ENCODE measurements at places on chromosomes 4 and X.

- DNase-seq: no peak
Observed at GRCh38 chrX:21610168-21610567, 48.0 kb downstream of the KLHL34 start.

- DNase-seq: no peak
Observed at GRCh38 chrX:53939127-53939526, 105.1 kb downstream of the PHF8 start.

GRCh38 chr4:117376692-117377091, 291.3 kb upstream of the TRAM1L1 start:
- DNase-seq: no peak

GRCh38 chrX:15877380-15877779, 22.8 kb upstream of the AP1S2 start:
- DNase-seq: no peak

GRCh38 chr4:2836391-2836859, 7.2 kb upstream of the ADD1 start:
- no peak for DNase-seq

DNA sequence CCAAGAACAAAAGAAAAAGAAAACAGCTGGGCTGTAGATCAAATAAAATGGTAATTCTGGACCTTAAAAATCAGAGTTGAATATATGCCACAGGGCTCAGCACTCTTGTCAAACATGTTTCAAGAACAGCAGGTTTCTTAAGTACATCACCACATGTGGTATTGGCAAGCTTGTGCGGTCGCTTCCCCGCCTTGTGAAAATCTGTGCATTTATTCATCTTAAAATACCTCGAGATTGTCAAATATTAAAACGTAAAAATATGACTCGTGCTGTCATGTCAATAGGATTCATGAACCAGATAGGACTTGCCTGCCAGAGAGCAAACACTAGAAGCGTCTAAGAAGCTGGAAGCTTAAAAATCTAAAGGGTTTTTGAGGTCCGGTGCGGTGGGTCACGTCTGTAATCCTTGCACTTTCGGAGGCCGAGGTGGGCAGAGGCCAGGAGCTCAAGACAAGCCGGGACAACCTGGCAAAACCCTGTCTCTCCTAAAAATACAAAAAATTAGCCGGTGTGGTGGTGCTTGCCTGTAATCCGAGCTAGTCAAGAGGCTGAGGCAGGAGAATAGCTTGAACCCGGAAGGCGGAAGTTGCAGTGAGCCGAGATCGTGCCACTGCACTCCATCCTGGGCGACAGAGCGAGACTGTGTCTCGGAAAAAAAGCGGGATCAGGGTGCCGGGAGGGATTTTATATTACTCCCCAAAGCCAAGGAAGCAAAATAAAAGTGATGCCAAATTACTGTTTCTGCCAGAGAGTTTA, 40.2 kb upstream of the TMEM154 start:
- DNase-seq: no peak

DNA sequence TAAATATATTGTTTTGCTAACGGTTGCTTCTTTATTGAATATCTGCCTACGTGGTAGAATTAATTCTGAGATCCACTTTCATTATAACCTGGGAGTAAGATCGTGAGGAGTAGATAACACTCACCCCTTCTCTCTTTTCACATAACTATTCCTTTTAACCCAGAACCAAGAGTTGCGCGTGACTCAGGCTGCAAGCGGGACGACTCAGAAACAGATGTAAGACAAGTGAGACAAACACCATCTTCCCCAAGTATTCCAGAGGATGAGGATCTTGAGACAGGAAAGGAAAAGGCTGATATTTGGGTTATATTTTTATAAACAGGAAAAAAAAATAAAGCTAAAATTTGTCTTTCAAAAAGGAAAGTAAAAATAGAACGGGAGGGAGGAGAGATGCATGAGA, 318.8 kb upstream of the NOCT start:
- DNase-seq: no peak

GRCh38 chr4:79917246-79917645, 155.8 kb downstream of the ANTXR2 start:
- no peak for DNase-seq

- DNase-seq: no peak
Observed at GRCh38 chr4:38182334-38182998, 222.3 kb downstream of the PTTG2 start.

DNA sequence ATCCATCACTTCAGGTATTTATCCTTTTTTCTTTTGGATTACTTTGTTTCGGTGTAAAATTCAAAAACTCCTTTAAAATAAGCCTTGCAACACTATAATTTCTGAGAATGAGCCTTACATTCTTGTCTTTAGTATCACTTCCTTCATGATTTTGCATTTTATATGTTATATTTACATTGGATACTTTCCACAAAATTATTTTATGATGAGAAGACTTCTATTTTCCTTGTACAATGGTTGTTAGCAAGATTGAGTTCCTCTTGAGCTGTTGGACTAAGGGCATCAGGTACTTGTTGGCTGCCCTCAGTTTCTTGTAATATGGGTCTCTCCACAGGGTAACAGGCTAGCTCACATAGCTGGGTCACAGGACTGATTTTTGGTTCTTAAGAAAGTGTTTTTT, 22.7 kb upstream of the HPGDS start:
- DNase-seq: no peak

- no peak for DNase-seq
Observed at GRCh38 chrX:17812763-17813162, 48.3 kb downstream of the RAI2 start.

GRCh38 chrX:15430584-15430983, 46.4 kb upstream of the VEGFD start:
- no peak for DNase-seq

DNA sequence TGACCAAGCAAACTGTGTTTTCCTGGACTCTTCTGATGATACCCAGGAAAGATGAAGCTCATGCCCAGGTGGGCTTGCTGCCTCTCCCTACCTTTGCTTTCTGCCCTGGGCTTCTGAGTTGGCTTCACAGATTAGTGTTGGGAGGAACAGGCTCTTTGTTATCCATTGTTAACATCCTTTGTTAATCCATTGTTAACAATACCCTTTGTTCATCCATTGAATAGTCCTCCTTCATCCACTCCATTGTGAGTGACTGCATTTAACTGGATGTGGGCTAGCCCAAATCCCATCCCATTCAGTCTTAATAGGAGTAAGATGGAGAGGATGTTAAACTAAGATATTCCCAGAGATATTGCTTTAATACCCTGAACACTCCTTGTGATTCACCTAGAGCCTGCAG, 199.0 kb upstream of the LNX1 start:
- DNase-seq: no peak

- no peak for DNase-seq
Observed at GRCh38 chrX:66071126-66071525, 31.2 kb upstream of the VSIG4 start.

- no peak for DNase-seq
Observed at GRCh38 chr4:119302073-119302832, 19.7 kb downstream of the FABP2 start.

DNA sequence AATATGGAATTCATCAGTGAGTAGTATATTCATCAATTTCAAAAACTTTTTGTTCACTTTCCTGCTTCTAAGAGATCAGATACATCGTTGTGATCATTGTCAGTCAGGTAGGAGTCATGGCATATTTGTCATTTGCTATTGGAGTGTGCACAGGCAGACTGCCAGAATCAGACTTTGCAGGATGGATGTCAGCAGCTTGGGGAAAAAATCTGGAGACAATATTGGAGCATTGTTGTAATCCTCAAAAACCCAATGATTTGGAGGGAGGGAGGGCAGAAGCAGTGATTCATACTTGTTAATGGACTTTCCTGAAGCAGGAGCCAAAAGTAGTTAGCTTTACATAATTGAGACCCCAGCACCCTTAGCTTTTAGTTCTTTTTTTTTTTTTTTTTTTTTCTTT, 59.6 kb upstream of the DRP2 start:
- DNase-seq: no peak

DNA sequence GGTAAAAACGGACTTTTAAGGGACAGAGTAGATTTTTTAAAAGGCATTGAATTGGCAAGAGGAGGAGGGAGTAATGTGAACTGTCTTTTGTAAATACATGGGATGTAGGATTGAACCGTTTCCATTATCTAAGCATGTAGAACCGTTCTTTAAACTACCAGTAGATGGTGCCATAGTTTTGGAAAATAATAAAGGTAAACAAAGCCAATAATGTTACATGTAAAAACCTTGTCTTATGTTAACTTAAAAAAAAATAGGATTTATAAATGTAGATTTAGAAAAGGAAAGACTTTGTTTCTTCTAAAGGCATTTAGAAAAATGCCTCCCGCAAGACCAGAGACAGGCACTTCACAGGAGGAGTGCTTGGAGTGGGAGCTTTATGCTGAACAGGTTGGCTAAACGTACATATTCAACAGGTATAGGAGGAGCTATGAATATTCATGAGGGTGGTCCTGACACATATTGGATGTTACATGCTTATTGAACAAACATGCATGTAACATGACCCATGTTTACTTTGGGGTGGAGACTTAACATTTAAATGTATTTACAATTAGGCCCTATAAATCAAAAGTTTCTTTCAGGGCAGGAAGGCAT, 45.5 kb upstream of the FAM241A start:
- DNase-seq: no peak

- DNase-seq: no peak
Observed at GRCh38 chr4:108159845-108160244, 8.9 kb downstream of the LEF1 start.

- DNase-seq: no peak
Observed at GRCh38 chrX:111743316-111743715, 62.3 kb downstream of the ALG13 start.

DNA sequence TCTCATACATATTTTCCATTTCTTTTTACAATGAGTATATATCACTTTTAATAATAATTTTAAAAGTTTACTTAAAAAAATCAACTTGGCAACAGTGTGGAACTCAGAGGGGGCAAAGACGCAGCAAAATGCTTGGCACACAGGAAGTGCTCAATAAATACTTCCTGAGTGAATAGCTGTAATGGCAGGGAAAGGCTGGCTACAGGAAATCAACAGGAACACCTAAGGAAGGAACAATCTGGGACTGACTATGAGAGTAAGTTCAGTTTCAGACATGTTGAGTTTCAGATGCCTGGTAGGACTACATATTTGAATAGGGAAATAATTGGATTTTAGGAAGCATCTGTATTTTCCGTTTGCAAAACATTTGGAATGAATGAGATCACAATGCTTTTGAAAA, 137.6 kb downstream of the SCLT1 start:
- no peak for DNase-seq

DNA sequence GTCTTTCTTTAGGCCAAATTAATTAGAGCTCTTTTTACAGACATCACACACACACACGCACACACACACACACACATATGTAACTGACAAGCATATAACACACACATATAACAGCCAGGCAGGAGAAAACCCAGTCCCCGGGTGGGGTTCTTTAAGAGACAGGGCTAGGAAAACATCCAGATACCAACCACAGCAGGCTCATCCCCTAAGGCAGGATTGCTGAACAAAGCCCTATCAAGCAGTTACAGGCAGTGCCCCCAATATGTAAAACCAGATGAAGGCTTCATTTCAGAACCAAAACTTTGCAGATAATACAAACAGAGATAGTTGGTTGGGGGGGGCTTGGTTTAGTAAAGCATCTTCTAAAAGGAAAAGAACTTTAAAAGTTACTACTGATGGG, 18.0 kb upstream of the FAM47E start:
- DNase-seq: no peak

DNA sequence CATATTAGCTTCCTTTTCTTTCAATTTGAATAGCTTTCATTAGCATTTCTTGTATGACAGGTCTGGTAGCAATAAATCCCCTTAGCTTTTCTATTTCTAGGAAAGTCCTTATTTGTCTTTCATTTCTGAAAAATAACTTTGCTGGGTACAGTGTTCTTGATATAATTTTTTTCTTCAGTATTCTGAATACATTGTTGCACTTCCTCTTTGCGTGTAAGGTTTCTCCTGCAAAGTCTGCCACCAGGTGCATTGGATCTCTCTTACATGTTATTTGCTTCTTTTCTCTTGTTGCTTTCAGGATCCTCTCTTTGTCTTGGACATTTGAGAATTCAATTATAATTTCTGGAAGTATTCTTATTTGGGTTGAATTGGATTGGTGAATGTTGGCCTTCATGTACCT, 663.7 kb downstream of the GRXCR1 start:
- no peak for DNase-seq

DNA sequence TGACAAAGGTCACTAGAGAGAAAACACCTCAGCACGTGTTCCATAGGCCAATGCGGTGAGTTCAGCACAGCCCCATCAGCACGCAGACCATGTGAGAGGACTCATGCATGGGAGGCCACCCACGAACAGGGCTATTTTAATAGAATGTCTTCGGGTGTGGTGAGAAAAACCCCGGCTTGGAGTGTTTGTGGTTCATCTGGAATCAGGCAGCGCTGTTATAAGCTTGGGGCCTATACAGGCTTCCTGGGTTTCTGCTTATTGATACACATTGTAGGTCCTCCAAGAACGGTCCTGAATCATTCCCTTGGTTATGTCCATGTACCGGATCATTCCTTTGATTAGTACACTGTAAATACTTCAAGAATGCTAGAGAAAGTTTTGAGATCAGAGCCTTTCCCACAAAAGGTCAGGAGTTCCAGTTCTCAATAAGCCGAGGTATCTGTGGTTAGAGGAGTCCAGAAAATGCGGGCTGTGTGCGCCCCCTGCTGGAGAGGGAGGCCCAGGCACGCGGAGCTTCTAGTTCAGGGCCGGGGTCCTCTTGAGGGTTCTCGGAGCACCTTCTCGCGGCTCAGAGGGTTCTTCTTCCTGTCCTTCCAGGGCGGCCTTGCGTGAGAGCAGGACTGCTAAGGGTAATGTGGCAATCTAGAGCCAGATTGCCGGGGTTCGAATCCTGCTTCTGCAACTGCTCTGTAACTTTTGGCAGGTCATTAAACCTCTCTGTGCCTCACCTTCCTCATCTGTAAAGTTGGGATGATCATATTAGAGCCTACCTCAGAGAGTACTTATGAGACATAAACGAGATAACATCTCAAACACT, 51.8 kb downstream of the TLR10 start:
- peak; percentile 49 for DNase-seq

DNA sequence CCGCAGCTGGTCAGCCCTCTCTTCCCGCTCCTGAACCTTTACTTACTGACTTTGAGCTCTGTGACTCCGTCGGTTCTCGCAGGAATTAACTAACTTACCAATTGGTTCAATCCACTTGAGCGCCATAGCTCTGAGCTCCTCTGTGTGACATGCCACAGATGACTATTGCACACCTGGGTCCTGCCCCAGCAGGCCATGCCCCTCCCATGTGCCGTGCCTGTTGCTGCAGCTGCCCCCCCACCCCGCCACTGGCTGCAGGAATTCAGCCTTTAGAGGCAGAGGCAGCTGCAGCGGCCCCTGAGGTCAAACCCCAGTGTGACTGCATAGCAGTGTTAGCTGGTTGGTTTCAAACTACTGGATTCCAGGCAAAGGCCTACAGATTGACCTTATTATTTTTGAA, 70.6 kb downstream of the MTMR1 start:
- DNase-seq: no peak

GRCh38 chr4:139018971-139019758, 3.6 kb downstream of the NOCT start:
- no peak for DNase-seq

DNA sequence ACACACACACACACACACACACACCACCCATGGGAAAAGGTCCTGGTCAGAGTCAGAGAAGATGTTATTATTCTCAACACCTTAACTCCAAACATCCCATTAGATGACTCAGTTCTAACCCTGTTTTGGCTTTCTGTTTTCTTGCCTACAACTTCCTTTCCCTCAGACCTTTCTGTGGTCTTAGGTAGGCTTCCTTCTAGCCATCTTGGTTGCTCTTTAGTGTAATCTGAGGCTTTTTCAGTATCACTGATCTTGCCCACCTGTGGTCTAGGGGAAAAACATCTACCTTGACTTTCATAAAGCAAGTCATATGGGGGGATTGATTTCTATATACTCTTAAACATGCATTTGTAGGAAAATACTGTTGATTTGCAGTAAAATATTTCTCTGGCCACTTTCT, 56.9 kb downstream of the ATG4A start:
- DNase-seq: no peak

Measured in GM12891 (cell line).